Activated CD8-positive, alpha-beta T cell treated with anti-CD3 and anti-CD28 coated beads, Interleukin-2, amount 10 ng/mL, durations not matched to agents 7 days and 5 days (primary cell): ENCODE measurements at places on chromosomes 4 and X. TPM values are rescaled to one million over a fixed set of nuclear protein-coding genes. Genes with fewer than 3 reads are reported as not detected.

CFP gene
- total RNA-seq, result 13.1 TPM

DNA sequence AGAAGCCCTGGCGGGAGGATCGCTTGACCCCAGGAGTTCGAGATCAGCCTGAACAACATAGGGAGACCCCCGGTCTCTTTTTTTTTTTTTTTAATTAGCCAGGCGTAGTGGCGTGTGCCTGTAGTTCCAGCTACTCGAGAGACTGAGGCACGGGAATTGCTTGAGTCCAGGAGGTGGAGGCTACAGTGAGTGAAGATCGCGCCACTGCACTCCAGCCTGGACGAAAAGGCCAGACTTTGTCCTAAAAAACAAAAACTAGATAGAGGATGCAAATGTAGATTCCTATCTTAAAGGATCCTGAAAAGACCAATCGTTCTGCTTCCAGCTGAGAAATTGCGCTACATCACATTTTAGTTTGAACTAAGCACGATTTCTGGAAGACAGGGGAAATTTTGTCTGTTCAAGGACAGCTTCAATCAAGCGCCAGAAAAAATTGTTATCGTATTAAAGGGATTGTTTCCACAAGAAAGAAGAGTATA, 627 bp upstream of the HSD17B11 start:
- H3K4me1 ChIP-seq, result peaks cover 46% of the 10 kb centered on the region
- no peak for DNase-seq
- H3K4me3 ChIP-seq, result peak overlapping the region; percentile 88
- H3K36me3 ChIP-seq, result peaks cover 31% of the 10 kb centered on the region
- H3K27me3 ChIP-seq, result no peaks in the 10 kb centered on the region

- H3K36me3 ChIP-seq, result no peaks in the 10 kb centered on the region
- peaks cover 31% of the 10 kb centered on the region for H3K4me1 ChIP-seq
- DNase-seq, result peak; percentile 33
- H3K27me3 ChIP-seq, result no peaks in the 10 kb centered on the region
- peak overlapping the region; percentile 43 for H3K27ac ChIP-seq
Observed at GRCh38 chrX:37776283-37776986, 3.4 kb upstream of the CYBB start.

DNA sequence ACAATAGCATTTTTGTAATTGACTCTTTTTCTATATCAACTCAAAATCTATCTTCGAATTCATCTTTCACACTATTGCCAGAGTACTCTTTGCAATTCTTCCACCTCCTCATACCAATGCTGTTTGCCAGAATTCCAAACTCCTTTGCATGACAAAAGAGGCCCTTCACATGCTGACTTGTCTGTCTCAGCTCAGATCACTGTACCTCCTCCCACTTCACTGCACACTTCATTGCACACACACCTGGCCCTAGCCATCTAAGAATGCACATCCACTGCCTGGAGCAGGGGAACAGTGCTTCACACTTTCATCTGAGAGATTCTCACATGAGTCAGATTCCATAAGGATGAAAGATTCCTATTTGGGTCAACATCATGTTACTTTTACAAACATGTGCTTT, 56.5 kb downstream of the PRDM5 start:
- no peaks in the 10 kb centered on the region for H3K4me1 ChIP-seq
- DNase-seq, result no peak
- no peak overlapping the region for H3K4me3 ChIP-seq

- H3K27me3 ChIP-seq, result no peaks in the 10 kb centered on the region
- no peaks in the 10 kb centered on the region for H3K36me3 ChIP-seq
- DNase-seq, result no peak
- H3K4me3 ChIP-seq, result no peak overlapping the region
Observed at GRCh38 chr4:87746001-87746400, 53.4 kb upstream of the IBSP start.

NUDT11 gene
- 0.47 TPM for total RNA-seq

TRAM1L1 gene
- total RNA-seq, result not detected

DNA sequence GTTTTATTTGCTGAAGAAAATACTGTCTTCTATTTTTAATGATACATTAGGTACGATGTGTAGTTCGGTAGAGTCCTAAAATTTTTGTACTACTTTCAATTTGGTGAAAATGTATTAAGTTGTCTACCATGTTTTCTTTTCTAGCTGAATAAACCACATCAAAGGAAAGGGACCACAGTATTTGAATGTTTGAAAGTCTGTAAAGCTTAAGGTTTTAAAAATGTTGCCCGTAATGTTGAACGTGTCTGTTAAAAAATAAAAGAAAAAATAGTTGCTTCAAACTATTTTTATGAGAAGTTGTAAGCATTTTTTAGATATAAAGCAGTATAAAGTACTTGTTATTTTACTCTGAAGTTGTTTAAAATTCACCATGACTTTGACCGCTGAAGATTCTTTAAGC, 3.2 kb downstream of the CDKN2AIP start:
- no peak overlapping the region for H3K27ac ChIP-seq
- H3K27me3 ChIP-seq, result no peaks in the 10 kb centered on the region
- peaks cover 59% of the 10 kb centered on the region for H3K36me3 ChIP-seq
- no peak for DNase-seq
- H3K4me3 ChIP-seq, result peak overlapping the region; percentile 94
- H3K4me1 ChIP-seq, result peaks cover 48% of the 10 kb centered on the region

INTS6L gene
- 24.9 TPM for total RNA-seq

TASL gene
- 3.0 TPM for total RNA-seq
